ENCODE measurements at places on chromosomes 13 and 19.

- no peak for DNase-seq
Observed at GRCh38 chr13:46339035-46339666, 47.9 kb downstream of the RUBCNL start.

DNA sequence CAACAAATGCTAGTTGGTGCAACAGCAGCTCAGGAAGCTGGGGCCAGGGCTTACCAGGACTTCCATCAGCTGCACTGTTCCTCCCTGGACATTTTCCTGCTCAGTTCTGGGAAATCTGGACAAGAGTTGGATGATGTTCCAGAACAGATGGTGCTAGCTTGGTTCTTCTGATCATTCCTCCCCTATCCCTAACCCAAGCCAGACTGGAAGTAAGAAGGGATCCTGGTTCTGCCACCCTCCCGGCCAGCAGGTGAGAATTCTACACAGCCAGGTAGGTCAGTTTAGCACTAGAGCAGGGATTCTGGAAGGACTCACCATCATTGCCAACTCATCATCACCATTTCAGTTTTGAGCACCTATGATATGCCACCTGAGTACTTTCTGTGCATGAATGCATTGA, 30.2 kb downstream of the CACNA1A start:
- DNase-seq = no peak

- DNase-seq = no peak
Observed at GRCh38 chr13:38141792-38142191, 207.9 kb upstream of the UFM1 start.

- no peak for DNase-seq
Observed at GRCh38 chr19:29539670-29540069, 13.9 kb downstream of the VSTM2B start.

DNA sequence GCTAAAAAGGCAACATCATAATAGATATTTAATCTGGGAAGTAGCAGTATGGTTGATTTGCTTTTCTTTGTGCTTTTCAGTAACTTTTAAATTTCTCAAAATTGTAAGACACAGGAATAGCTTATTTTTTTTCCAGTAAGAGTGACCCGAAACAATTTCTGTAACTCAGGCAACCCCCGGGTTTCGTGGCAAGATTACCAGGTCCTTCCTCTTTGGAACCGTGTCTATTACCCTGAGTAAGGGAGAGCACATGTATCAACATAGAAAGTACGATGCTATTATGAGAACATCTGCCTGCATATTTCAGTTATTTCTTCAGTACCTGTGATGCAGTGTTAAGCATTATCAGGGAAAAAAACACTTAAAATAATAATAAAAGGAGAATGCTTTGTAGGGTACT, 64.1 kb downstream of the DOCK9 start:
- no peak for DNase-seq

DNA sequence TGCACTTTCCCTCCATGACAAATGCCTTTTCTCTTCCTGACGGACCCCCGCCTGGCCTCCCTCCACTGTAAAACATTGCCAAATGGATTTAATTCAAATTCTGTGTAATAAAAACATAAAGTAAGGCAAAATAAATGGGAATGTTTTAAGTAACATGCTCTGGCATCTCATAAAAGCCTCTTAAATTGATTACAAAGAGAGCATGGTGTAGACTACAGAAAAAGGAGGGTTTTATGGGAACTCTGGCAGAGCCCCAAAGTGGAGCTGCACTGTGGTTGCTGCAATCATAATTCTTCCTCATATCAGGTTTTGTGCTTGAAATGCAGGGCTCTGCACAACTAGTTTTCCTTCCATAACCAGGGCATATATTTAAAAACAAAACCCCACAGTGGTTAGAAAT, 44.3 kb upstream of the SIAH3 start:
- no peak for DNase-seq

GRCh38 chr19:33039108-33039599, 25.5 kb downstream of the RHPN2 start:
- DNase-seq = no peak

- DNase-seq = no peak
Observed at GRCh38 chr13:80361883-80362327, 21.0 kb upstream of the SPRY2 start.

DNA sequence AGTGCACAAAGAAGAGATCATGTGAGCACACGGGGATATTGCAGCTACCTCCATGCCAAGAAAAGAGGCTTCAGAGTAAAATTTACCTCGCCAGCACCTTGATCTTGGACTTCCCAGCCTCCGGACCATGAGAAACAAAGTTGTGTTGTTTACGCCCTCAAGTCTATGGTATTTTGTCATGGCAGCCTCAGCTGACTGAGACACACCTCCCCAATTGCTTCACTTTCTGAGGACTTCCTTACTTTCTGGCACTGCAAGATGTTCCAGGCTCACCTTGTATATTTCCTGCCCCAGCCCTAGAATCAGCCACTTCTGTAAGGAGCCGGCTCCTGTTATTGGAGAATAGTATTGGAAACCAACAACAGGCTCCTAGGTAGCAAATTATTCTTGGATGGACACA, 6.6 kb upstream of the CEBPG start:
- no peak for DNase-seq

- DNase-seq = no peak
Observed at GRCh38 chr13:84659359-84659661, 777.0 kb upstream of the SLITRK1 start.

DNA sequence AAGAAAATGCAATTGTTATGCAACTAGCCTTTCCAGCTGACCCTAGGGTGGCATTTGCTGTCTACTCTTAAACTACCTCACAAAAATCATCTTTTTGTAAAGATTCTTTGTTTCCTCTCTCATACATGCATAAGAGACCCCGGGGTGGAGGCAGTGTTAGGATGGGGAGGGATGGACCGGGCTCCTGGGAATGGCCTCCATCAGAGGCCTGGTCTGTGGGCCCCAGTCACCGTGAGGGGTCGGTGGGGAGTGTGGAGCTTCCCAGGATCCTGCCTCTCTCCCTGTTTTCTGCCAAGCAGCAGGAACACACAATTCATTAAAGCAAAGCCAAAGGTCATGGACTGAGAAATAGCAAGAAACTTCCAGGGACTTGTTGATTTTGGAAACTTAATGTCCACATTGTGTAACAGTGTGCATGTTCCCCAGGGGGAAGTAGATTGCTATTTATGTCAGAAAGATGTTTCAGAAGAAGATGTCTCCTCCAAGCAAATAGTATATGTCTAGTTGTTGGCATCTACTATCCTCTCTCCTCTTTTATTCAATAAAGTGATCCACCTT, 241.4 kb downstream of the ENOX1 start:
- no peak for DNase-seq

DNA sequence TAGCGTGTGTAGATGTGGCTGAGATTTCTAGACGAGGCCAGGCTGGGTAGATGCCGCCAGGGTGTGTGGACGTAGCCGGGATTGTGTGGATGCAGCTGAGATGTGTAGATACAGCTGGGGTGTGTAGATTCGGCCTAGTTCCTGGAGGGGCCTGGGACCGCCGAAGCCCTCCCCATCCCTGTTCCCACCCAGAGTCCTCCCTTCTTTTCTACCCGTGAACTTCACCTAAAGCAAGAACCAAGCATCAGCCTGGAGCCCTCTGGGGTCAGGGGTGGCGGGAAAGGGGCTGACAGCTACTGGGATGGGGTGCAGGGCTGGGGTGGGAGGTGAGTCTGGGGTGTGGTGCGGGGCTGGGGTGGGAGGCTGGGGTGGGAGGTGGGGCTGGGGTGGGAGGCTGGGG, 768 bp downstream of the TMPRSS9 start:
- DNase-seq = no peak

DNA sequence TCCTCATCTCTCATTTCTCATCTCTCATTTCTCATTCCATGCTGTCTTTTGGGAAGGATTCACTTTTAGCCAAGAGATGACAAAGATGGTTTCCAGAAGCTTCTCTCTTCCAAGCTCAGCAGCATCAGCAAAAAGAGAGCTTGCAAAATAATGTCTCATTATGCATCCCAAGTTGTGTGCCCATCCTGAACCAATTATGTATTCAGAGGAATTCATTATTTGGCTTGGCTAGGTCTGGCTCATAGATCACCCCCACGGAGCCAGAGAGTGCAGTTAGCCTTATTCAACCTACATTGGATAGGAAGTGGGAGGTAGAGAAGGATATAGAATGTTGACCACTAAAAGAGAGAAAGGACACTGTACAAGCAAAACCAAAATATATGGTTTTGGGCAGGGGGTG, 5.4 kb upstream of the OLFM2 start:
- DNase-seq = no peak

DNA sequence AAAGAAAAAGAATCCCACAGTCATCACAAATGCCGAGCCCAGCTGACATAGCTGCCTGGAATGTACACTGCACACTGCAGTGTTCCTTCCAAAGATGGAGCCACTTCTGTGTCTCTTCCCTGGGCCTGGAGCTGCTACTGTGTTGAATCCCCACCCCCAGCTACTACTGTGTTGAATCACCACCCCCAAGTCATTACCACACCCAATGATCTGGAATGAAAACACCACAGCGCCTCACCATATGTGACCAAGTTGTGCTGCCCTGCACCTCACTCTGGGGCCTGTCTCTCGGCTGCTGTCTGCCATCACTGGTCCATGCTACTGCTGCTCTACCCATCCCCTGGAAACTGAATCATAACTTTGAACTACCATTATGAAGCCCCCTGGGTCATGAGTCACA, 861.2 kb downstream of the UQCRFS1 start:
- DNase-seq = no peak

- DNase-seq = no peak
Observed at GRCh38 chr19:2759362-2759761, 19.5 kb upstream of the SLC39A3 start.

DNA sequence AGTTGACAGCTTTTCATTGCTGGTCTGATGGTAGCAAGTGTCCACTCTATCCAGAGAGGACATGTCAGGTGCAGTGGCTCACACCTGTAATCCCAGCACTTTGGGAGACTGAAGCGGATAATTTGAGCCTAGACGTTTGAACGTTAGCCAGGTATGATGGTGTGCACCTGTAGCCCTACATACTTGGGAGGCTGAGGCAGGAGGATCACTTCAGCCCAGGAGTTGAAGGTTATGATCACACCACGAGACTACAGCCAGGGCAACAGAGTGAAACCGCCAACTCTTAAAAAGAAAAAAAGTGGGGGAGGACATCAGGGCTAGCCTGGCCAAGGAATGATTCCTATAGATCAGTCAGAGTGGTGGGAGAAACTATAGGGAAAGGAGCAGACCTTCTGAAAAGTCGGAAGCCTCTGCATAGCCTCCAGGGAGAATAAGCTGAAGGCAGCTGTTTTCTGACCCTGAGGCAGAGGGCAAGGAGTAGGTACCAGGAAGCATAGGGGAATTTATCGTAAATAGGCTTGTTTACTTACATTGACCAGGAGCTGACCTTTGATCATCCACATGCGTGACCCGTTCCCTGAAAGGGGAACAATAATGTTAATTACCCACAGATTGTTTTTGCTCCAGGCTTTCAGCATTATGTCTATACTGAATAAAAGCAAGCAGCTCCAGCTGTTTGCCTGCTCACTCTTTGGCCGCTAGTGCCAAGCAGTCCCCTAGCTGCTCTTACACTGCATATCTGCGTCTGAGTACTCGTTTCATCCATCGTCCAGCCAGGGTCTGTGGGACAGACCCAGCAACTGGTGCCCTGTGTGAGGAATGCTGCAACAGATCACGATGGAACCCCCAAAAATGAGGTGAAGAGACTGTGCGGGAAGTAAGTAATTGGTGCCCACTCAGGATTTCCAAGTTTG, 161.6 kb downstream of the RNF17 start:
- DNase-seq = no peak

GRCh38 chr13:59734393-59734792, 429.3 kb downstream of the DIAPH3 start:
- peak; percentile 2 for DNase-seq

GRCh38 chr13:68895696-68896095, 1211.9 kb upstream of the ATXN8OS start:
- no peak for DNase-seq

GRCh38 chr13:31198519-31198918, 1.3 kb upstream of the B3GLCT start:
- no peak for DNase-seq

- DNase-seq = peak; percentile 91
Observed at GRCh38 chr19:17289489-17289888, 7.8 kb downstream of the ANKLE1 start.

DNA sequence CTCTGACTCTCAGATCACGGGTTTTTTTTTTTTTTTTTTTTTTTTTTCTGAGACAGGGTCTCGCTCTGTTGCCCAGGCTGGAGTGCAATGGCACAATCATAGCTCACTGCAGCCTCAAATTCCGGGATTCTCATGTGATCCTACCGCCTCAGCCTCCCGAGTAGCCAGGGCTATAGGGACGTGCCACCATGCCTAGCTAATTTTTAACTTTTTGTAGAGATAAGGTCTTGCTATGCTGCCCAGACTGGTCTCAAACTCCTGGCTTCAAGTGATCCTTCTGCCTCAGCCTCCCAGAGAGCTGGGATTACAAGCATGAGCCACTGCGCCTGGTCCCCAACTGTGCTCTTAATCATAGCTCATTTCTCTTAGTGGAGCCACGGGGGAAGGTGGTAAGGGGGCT, 4.6 kb upstream of the GRAMD1A start:
- DNase-seq = no peak

GRCh38 chr13:73970421-73971055, 163.7 kb downstream of the KLF12 start:
- DNase-seq = no peak

GRCh38 chr13:20772401-20773131, 1.2 kb downstream of the EEF1AKMT1 start:
- DNase-seq = no peak

DNA sequence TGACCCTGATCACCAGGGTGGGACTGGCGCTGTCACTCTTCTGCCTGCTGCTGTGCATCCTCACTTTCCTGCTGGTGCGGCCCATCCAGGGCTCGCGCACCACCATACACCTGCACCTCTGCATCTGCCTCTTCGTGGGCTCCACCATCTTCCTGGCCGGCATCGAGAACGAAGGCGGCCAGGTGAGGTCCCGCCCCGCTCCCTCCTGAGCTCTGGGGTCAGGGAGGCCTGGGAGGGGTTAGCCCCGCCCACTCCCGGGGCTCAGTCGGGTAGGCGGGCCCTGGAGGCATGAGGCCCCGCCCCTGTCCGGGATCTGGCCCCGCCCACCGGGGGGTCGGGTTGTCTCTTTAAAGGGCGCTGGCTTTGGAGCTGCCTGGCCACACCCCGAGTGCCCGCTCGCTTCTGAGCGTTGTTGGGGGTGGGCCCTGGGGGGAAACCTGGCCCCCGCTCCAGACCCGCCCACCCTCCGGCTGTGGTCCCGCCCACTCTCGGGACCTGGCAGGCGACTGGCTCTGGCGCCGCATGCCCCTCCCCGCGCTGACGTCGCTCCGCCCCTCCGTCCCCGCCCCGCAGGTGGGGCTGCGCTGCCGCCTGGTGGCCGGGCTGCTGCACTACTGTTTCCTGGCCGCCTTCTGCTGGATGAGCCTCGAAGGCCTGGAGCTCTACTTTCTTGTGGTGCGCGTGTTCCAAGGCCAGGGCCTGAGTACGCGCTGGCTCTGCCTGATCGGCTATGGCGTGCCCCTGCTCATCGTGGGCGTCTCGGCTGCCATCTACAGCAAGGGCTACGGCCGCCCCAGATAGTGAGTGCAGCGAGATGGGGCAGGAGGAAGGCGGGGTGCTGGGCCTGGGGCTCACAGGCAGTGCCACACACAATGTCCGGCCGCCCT, 13.1 kb downstream of the DDX39A start:
- DNase-seq = peak; percentile 97

GRCh38 chr19:9407827-9408226, 27.5 kb downstream of the ZNF266 start:
- no peak for DNase-seq

- DNase-seq = no peak
Observed at GRCh38 chr13:110665491-110666254, 40.2 kb downstream of the CARS2 start.

- no peak for DNase-seq
Observed at GRCh38 chr13:97134364-97135095, 87.6 kb upstream of the MBNL2 start.

GRCh38 chr13:91882918-91883317, 484.5 kb downstream of the GPC5 start:
- DNase-seq = no peak

GRCh38 chr13:92842145-92842544, 384.5 kb upstream of the GPC6 start:
- DNase-seq = no peak

All from germinal center (tissue), 1 donor.